CD4-positive, alpha-beta memory T cell (primary cell): ENCODE measurements at places on chromosomes 3 and 15.

DNA sequence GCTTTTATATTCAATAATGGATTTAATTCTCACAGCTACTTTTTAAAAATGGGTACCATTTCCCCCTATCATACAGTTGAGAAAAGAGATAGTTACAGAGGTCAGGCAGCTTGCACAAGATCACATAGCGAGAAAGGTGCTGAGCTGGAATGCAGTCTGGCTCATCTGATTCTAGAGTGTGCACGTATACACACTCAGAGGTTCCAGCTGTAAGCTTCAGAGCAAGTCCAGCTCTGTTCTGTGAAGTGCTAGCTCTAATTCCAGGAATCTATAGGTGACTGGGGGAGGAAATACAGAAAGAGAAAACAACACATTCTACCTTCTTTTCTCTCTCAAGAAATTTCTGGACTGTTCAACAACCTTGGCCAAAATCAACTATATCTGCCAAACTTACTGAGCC is 318.7 kb downstream of the FOXP1 start:
- DNase-seq: no peak

GRCh38 chr3:46714728-46715506 is 2.8 kb downstream of the PRSS50 start:
- DNase-seq: no peak

DNA sequence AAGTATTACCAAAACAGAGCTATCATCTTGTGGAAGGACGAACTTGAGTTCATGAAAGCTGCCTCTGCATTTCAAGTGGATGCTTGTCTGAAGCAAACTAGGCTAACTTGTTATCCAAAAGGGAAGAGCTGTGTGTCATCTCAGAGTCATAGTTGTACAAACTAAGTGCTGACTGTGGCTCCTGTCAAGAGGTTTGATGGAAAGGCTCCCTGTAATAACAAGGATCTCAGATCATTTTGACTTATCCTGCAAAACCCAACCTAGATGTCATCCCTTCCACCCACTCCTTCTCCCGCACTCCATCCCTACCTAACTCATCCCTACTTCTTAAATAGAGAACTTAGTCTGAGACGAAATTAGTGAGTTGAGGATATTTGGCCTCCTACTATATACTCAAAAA is 110.8 kb downstream of the NR2E3 start:
- no peak for DNase-seq

DNA sequence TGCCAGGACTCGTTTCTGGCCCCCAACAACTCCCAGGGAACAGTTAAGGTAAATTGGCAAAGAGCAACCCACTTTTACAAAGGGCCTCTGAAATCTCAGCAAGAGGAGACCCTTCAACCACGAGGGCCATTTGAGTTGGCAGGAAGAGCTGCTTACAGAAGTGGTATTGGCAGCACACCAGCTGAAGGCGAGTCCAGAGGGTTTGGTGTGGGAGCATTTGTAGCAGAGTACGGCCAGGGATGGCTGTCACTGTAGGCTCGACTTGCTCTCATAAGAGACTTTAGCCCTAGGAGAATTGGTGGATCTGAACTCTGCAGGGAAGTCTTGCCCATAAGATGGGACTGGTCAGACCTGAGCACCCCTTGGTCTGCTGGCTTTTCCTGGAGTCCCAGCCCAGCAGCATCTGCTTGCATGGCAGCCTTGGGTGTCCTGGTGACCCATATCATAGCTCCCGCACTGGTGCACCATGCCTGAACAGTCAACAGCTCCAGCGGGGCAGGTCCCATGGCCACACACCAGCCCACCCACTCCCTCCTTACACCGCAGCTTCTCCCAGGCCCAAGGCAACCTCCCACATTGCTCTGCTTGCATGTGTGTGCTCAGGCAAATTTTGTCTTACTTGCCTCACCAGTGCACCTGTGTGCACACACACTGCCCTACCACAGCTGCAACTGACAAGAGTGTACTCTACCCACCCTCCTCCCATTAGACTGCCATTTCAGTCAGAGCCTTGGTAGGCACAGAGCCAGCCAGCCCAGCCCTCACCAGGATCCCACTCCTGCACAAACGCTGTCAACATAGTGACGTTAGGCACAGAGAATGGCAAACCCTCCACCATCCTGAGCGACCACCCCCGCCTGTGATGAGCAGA is 861.6 kb upstream of the DPPA4 start:
- DNase-seq: no peak

GRCh38 chr3:184741259-184741556 is 29.3 kb upstream of the MAGEF1 start:
- no peak for DNase-seq

- no peak for DNase-seq
Measured at GRCh38 chr3:176977331-176977730, 220.0 kb downstream of the TBL1XR1 start.

DNA sequence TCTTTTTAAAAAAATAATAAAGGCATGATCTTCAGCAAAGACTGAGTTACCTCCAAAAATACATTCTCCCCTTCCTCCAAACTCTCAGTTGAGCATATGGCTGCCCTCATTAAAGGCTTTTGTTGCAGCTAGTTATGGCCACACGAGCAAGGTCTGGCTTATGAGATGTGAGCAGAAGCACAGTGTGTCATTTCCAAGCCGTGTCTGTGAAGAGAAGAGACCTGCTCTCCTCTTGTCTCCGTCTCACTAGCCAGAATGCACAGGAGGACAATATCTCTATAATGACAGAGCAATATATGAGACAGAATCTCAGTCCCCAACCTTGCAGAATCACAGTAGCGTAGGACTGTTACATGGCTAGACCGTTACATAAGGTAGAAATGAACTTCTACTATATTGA is 152.3 kb downstream of the MAGI1 start:
- DNase-seq: no peak

- no peak for DNase-seq
Measured at GRCh38 chr3:143529018-143529478, 319.2 kb downstream of the SLC9A9 start.

- peak; percentile 17 for DNase-seq
Measured at GRCh38 chr3:112794622-112795172, 52.0 kb downstream of the CD200R1L start.

- DNase-seq: no peak
Measured at GRCh38 chr15:69610858-69611257, 158.2 kb downstream of the RPLP1 start.

GRCh38 chr3:65483480-65483879 is 555.2 kb downstream of the MAGI1 start:
- no peak for DNase-seq

GRCh38 chr3:161415506-161416231 is 44.4 kb upstream of the SPTSSB start:
- DNase-seq: no peak

DNA sequence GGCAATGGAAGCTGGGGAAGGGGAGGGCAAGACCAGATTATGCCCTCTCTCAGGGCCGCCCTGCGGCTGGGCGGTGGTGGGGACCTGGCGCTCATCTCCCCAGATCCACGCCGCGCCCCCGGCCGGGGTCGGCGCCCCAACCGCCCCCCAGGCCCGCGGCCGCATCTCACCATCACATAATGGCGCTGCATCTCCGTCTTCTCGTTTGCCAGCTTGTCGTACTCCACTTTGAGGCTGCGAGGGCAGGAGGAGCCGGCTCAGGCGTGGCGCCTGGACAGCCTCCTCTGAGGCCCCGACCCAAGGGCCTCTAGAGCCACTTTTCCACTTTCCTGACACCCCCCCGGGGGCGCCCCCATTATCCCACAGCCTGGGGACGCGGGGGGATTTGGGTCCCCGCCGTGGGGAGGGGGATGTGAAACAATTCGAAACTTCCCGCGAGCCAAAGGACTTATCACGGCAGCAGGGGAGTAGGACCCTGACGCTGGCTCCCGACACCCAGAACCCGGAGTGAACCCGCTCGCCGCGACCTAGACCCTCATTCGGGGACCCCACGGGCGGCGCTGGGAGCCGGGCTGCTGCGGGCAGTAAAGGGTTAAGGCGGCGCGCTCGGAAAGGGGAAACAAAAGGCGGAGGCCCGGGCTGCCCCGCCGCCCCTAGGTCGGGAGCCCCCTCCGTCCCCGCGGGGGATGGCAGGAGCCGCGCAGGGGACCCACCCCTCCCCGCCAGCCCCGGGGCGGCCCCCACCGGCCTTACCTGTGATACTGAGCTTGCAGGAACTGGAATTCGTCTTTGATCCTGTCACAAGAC is 2.1 kb downstream of the TLE3 start:
- peak; percentile 31 for DNase-seq

DNA sequence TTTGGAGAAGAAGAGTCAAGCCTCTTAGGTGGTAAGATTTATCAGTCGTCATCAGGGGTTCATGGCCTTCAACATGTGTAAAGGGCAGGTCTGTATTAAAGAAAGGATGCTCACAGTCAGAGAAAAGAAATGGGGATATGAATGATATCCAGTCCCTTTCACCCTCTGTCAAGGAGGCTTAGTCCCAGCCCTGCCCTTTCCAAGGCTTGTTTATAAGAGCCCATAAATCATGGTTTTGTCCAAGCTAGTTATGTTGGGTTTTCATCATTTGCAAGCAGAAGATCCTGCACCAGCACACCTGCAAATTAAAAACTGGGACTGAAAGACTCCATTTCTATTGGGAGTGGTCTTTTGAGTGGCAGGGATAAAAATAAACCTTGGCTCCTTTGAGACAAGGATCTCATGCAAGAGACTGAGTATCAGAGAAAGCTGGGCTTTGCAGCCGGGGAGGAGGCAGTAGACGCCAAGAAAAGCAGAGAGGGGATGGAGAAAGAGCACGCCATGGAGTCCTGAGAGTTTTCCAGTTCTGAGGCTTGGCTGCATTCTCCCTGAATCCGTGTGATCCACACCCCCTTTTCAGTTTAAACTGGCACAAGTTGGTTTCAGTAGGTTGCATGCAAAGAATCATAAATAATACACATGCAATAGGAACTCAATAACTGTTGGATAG is 12.6 kb upstream of the PDIA5 start:
- no peak for DNase-seq

DNA sequence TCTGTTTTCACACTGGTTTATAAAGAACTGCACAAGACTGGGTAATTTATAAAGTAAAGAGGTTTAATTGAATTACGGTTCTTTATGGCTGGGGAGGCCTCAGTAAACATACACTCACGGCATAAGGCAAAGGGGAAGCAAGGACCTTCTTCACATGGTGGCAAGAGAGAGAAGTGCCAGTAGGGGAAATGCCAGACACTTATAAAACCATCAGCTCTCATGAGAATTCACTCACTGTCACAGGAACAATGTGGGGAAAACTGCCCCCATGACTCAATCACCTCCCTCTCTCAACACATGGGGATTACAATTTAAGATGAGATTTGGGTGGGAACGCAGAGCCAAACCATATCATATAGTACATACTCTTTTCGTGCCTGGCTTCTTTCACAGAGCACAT is 42.4 kb downstream of the MAP2K1 start:
- DNase-seq: no peak
